ENCODE measurements at places on chromosomes 1 and 21.

DNA sequence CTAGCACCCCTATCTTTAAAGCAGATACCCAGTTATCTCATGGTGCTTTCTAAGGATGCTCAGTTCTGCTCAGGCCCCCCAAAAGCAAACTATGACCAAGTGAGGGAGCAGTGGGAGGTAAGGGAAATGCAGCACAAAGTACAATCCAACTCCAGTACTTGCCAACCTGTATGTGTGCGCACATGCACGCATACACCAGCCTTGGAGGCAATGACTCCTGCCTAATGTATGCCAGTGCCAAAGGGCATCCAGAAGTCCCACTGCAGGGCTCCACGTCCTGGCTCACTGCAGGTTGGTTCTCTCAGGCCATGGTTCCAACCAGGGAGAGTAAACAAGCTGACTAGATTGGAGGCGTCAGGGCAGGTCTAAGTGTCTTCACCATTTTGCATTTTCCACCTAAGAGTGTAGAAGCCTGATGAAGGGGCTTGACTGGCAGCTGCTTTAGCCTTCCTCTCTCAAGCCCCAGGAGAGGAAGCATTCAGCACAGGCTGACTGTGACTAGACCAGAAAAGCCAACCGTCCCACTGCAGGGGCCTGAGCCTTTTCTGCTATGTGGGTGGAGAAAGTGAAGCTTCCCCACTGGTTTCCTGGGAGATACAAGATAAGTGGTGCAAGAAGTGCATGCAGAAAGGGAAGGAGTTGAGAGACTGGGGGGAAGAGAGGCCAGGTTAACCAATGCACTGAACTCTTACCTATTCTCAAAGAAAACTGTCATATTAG, 7.7 kb downstream of the AMIGO1 start:
- no peak for DNase-seq

DNA sequence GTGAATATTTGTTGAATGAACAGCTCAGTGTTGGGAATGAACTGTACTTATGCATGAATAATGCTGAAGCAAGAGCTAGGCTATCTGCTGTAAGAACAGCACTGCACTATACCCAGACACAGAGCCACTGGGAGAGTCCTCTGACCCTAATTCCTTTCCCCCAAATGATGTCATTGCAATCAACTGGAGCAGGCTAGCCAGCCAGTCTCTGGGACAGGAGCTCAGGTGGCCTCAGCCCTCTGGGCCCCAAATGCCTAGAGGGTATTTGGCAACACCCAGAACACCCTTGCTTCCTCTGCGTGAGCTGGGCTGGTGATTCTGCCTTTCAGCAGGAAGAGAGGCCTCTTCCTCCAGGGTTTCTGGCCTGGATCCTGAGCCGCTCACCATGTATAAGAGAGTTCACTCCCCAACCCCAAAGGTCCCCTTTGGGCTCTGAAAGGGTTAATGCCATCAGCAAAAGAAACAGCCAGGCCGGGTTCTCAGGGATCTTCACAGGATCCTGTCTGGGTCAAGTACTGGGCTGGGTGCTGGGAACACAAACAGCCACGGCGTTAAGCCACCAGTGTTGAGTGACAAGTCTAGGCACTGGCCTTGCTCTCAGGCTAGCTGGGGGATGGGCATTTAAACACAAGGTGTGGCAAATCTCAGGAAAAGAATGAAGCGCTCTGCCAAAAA, 3.7 kb upstream of the PADI4 start:
- no peak for DNase-seq

GRCh38 chr1:178011465-178011828, 41.6 kb upstream of the SEC16B start:
- DNase-seq: peak; percentile 39

DNA sequence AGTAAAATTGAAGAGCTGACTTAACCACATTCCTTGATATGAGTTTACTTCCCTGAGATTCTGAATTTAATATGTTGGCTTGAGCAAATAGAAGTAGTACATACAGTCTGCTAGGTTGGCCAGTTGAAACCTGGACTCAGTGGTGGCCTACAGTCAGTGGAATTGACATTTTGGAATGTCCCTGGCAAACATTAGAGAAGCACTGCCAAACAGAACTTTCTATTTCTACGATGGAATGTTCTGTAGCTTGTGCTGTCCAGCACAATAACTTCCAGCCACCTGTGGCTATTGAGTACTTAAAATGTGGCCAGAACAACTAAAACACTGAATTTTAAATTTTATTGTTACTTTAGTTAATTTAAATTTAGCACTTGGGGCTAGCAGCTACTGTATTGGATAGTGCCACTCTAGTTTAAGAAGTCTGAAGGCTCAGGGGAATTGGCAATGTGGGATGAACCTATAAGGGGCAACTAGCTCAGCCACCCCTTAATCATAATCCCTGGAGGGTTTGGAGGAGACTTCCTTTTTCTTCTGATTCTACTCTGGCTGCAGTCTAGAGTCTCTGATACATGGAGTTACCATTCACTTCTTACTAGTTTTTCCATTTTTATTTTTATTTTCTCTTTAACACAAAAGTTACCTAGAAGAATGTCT, 10.3 kb upstream of the TEDDM1 start:
- DNase-seq: no peak

DNA sequence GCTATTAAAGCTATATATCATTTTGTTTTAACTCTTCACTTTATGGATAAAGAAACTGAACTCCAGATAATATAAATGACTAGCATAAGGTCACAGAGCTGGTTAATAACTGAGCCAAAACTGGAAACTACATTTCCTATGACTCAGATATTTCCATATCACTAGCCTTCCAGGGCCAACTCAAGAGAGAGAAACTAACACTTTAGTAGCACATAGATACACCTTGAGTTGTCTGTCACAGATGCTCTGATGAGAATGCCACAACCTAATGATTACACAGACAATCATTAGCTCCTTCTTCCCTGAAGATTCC, 40.7 kb downstream of the NME7 start:
- DNase-seq: peak; percentile 15

DNA sequence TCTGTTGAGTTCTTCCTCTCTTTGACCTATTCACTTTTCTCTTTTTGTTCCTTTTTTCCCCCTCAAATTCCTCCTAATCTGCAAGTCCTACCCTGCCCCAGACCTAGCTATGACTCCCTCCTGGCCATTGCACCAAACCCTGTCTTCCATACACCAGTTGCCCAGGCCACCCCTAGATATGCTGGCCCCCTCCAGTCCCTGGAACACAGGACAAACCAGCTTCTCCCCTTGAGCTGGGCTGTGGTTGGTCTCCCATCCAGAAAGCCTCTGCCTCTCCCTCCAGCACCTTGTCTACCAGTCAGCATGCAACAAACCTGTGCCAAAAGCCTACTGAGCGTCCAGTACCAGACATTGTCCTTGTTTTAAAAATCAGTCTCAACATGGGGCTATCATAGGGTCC, 59.4 kb downstream of the ELK4 start:
- DNase-seq: no peak

Measured in AG08395 (cell line).